ENCODE measurements at places on chromosomes 16 and 17.

DNA sequence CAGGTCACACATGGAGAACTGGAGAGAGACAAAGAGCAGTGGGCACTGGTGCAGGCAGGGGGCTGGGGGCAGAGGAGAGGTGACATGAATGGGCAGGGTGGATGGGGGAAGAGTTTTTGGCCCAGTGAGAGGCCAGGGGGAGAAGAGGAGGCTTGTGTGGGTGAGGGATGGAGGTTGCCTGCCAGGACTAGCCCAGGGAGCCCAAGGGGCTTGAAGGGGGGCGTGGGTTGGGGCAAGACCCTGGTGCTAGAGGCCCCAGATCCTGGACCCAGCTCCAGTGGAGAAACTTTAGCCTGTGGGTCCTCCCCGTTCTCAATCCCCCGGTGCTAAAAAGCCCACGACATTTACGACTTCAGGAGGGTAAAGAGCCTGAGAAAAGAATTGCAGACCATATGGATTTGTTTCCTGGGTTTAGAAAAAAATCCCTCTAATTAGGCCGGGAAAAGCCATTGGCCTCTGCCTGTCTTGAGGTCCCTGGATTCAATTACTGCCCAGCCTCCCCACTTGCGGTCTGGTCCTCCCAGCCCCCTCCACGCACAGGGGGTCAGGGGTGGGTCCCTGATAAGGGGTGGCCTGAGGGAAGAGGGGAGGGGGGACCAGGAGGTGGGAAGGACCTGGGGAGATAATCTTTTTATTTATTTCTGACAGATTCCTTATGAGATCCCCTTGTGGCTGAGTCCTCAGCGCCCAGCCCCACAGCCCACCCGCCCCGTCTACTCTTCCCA lies 33.0 kb downstream of the NGFR start:
- DNase-seq: no peak

DNA sequence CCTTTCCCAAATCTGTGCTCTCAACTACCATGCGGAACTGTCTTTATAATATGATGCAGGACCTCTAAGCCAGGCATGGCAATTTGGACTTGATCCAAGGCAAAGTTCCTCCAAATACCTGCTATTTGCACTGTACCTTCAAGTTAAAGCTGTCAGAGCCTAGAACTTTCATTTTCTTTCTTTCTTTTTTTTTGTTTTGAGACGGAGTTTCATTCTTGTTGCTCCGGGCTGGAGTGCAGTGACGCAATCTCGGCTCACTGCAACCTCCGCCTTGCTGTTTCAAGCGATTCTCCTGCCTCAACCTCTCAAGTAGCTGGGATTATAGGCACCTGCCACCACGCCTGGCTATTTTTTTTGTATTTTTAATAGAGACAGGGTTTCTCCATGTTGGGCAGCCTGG lies 51.7 kb downstream of the ARHGAP27 start:
- no peak for DNase-seq

GRCh38 chr16:4733747-4734062 lies 366 bp downstream of the ANKS3 start:
- DNase-seq: no peak

- DNase-seq: no peak
Observed at GRCh38 chr17:12463102-12463501, 202.6 kb upstream of the MYOCD start.

Measured in B cell (primary cell).